ENCODE measurements at places on chromosomes 1 and 21.

- DNase-seq: no peak
Measured at GRCh38 chr21:32307706-32308105, 9.1 kb downstream of the MRAP start.

- DNase-seq: no peak
Measured at GRCh38 chr1:85417876-85418275, 47.1 kb downstream of the DDAH1 start.

DNA sequence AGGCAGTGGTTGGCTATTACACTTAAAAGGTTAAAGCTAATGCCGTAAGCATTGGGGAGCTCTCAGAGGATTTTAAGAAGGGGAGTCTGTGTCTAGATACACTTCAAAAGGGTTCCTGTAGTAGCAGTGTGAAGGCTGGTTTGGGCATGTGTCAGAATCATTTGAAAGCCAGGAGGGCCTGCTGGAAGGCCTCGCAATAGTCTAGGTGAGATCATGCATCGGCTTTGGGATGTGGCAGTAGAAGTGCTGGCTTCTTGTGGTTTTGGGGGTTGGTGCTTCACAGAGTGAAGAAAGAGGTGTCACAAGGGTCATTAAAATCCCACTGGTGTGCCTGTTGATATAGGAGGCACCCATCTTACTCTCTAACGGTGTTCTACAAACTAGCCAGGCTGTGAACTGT, 85.7 kb downstream of the ST6GALNAC3 start:
- DNase-seq: no peak

DNA sequence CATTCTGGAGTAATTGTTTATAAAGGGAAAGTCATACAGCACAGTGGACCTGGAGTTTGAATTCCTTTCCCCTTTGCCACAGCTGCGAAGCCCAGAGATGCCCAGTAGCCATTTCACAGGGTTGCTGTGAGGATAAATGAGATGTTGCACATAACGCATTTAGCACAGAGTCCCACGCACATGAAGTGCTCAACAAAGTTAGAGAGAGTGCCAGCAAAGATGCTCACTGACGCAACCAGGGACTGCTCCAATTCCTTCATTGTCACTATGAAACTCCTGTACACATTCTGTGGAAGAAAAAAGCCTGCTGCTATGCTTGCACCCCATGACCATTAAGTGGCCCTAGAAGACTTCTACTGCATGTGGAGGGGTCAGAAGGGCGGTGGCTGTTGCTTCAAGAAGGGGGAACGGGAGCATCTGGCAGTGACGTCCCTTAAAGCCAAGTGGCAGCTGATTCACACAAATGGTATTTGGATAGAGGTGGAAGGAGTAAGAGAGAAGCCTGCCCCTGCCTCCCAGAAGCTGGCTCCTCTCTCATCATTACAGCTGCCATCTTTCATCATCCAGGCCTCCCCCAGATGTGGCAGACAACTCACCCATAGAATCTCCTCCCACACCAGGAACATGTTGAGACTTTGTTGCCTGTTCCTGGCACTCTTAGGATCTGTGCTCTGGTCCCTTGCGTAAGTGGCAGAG, 26.5 kb upstream of the VAV3 start:
- peak; percentile 1 for DNase-seq

GRCh38 chr21:42493109-42494060, 2.6 kb downstream of the RSPH1 start:
- no peak for DNase-seq

DNA sequence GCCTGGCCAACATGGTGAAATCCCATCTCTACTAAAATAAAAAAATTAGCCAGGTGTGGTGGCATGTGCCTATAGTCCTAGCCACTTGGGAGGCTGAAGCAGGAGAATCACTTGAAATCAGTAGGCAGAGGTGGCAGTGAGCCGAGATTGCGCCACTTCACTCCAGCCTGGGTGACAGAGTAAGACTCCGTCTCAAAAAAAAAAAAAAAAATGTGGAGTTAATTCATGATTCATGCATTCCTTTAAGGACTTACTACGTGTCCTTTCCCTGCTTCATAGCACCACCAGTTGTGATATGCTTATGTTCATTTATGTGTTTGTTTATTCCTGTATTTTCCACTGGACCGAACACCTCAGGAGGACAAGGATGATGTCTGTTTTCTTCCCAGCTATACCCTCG, 12.7 kb upstream of the PRELP start:
- no peak for DNase-seq

DNA sequence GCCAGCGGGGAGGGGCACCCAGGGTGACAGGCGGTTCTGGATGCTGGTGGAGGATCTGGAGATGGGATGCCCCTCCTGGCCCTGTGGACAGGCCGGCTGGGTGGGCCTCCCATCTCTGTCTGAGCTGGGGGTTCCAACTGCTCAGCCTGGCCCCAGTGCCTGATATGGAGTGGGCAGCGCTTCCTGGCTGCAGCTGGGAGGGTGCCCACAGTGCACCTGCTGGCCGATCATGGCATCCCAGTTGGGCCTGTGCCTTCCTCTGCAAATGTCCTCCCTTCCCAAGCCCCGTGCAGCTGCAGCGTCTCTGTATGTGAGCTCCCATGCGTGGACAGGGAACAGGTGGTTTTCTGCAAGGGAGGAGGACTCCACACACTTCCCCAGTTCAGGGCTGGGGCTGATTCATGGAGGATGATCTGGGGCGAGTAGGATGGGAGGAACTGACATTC, 2.1 kb downstream of the PFKL start:
- DNase-seq: no peak

GRCh38 chr1:93995837-93996536, 86.8 kb upstream of the GCLM start:
- no peak for DNase-seq

DNA sequence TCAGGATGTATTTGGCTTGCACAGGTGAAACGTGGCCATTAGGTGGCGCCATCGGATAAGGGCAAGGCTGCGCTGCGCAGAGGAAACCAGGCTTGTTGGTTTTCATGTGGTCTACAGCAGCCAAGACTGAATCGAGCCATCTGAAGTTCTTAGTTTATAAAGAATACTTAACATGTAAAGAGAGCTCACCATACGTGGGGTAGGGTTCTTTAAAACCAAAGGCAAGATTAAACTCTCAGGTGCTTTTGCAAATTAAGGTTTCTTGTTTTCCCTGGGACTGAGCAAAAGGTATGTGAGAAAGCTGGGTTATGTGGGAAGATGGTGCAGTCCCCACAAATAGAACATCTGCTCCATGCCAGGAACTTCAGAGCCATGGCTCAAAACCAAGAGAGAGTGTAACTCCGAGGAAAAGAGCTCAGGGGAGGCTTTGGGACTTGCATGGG, 9.3 kb downstream of the MASP2 start:
- peak; percentile 90 for DNase-seq

GRCh38 chr1:64921771-64922170, 44.6 kb downstream of the JAK1 start:
- no peak for DNase-seq

DNA sequence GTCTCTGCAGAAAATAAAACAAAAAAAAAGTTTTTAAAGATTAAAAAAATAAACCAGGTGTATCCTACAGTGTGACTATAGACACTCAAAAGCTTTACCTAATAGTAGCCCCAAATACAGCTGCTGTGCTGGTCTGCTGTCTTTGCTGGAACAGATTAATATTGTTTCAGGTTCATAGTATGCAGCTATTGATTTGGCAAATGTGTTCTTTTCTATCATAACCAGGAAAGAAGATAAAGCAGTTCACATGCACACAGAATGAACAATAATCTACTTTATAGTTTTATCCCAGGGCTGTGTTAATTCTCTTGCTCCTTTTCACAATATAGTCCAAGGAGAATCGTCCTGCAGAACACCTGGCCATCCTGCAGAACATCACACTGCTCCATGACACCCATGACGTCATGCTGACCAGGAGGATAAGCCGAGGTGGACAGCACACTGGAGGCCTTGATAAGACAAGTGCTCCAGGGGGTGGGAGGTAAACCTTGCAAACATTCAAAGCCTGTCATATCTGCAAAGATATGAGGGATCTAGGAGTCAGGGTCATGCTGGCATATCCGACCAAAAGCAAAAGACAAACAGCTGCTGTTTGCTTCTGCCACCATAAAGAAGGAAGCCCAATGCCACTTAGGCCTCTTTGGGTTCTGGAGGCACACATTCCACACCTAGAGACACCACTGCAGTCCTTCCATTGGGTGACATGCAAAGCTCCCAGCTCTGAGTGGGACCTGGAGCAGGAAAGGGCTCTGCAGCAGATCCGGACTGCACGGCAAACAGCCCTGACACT, 86.1 kb upstream of the SLC2A1 start:
- no peak for DNase-seq

DNA sequence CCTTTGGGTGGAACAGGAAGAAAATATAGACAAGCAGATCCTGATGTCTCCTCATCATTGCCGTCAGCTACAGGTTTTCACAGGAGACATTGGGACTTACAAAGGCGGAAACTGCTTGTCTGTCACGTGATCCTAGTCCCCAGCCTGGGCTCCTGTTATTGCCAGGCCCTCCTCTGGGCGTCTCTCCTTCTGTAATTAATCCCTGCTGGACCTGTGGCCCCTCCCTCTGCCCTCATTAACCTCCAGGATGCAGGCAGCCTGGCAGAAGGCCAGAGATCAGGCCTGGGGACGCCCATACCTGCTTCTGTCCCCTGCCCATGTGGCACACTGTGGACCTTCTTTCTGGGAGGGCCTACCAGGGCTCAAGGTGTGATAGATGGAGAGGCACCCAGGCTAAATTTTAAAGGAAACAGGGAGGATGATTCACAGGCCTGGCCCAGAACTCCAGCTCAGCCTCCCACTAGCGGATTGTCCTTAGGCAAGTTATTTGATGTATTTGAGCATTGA, 2.4 kb downstream of the S100A5 start:
- DNase-seq: no peak

- no peak for DNase-seq
Measured at GRCh38 chr1:1278620-1279019, 1.6 kb upstream of the SCNN1D start.

- no peak for DNase-seq
Measured at GRCh38 chr1:235073331-235073967, 55.2 kb downstream of the TOMM20 start.

- no peak for DNase-seq
Measured at GRCh38 chr21:45805321-45805720, 161.8 kb downstream of the PCBP3 start.

DNA sequence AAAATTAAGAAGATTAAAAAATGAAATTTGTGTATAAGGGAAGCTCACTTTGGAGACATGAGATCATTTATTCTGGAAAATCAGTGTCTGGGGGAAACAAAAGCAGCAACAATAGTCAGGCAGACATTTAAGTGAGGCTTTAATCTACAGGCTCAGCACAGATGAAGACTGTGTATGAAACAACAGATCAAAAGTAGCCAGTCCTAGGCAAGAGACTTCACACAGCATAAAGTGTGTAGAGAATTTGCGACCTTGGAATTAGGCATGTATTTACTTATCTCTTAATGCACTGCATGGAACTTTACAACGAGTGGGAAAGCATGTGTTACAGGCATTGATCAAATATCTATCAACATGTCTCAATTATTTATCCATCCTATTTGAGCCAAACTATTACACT, 1099.9 kb downstream of the PLA2G4A start:
- no peak for DNase-seq

DNA sequence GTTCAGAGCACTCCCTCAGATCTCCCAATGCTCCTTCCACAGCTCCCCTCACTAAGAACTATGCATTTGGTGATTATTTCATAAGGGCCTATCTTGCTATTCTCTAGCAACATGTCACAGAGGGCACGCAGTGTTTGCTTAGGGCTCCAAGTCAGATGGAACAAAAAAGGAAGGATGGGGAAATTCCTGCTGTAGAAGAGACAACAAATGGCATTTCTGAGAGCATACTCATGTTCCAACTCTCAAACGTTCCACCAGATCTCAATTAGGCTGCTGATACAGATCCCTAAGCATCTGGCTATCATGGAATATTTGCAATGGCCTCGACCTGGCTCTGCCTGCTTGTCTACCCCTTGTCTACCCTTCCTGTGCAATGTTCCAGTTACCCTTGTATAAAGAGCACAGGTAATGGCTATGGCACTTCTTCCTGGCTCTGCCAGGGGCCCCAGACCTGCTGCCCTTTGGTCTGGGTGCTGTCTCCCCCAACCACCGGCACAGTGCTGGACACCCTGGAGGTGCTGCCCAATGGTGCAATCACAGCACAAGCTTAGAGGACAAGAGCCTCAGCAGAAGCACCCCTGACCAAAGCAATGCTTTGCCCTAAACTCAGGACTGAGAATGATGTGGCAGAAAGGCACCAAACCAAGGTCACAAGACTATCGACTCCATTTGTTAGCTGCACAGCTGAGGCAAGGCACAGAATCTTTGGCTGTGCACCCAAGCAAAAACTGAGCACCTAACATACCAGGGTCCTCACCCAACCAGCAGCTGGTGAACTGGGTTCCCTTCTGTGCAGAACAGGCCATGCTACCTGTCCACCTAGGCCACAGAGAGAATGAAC, 3.6 kb downstream of the PARP1 start:
- no peak for DNase-seq

DNA sequence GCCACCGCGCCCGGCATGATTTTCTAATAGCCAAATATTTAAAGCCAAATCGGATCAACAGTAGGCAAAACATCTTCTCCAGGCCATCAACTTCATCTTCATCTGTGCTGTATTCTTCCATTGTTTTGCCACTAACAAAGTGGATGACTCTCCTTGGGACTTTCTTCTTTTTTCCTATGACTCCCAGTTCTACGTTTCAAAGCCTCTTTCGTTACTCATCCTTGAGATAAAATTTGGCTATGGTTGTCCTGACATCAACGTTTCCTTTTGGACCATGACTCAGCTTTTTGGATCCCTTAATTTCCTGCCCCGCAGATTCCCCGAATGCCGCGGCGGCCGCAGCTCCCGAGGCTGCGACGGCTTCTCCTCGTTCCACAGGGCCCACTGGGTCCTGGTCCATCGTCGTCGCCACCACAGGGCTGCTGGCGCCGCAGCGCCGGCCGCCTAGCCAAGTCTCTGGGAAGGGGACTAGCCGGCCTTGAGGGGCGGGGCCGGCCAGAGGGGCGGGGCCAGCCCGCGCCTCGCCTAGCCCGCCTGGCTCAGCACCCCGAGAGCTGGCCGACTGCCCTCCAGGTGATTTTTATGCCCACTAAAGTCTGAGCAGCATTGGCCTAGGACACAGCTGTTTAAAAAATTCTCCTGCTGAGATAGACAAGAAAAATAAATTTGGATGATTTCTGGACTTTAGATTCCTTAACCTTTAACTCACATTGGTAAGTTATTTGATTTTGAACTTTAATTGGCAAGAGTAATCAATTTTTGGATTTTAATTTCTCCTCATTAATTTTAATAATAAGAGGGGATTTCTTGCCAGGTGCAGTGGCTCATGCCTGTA, 93.9 kb downstream of the ADCY10 start:
- DNase-seq: peak; percentile 6

GRCh38 chr1:76607717-76608116, 259.6 kb upstream of the ST6GALNAC5 start:
- DNase-seq: no peak

DNA sequence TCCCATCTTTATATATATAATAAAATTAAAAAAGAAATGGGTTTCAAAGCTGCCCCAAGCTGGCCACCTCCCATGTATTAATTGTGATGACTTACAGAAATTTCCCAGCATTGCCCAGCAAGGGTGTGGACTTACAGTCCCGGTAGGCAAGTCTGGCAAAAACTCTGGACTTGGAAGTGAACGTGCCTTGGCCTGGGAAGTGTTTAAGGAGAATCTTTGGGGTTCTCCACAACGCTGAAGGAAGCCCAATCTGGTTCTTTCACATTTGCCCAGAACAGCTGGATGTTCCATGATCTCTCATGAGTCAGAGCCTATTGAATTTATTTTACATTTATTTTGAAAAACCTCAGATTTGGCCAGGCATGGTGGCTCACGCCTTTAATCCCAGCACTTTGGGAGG, 98.4 kb upstream of the SLC45A1 start:
- DNase-seq: no peak

Data from hippocampal formation (tissue), 2 donors.